ENCODE measurements at places on chromosomes 13 and 19.
A peak's percentile ranks its signal among the peaks of the same experiment; 100 is the strongest.

DNA sequence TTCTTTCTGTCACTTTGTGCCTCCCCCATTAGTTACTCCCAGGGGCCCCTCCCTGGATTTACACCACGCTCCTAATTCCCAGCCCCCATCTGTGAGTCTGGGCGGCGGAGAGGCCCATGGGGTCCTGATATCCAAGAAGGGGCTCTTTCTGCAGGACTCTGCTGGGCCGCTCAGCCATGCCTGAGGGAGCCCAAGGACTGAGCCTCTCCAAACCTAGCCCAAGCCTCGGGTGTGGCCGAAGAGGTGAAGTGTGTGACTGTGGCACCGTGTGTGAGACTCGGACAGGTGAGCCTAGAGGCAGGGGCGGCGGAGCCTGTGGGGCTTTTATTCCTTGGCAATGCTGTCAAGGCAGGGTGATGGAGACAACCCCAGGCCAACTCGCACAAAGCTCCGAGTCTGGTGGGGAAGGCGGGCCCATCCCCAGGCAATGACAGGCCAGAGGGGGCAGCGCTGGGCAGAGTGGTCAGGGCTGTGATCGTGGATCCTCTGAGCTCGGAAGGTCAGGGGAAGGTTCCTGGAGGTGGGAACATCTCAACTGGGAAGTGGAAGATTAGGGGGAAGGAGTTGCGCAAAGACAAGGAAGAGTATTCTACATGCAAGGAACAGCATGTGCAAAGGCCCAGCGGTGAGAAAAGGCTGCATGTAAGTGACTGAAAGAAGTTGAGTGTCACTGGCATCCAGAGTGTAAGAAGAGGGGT is 1.6 kb downstream of the PLEKHG2 start:
- no peak for DNase-seq

DNA sequence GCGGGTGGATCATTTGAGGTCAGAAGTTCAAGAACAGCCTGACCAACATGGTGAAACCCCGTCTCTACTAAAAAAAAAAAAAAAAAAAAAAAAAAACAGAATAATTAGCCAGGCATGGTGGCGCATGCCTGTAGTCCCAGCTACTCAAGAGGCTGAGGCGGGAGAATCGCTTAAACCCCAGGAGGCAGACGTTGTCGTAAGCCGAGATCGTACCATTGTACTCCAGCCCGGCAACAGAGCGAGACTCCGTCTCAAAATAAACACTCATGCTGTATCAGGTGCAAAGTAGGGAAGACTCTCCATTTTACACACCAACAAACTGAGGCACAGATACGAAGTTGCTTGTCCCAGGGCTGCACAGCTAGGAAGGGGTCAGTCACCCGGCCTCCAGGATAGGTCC is 15.6 kb downstream of the TLE6 start:
- no peak for DNase-seq

DNA sequence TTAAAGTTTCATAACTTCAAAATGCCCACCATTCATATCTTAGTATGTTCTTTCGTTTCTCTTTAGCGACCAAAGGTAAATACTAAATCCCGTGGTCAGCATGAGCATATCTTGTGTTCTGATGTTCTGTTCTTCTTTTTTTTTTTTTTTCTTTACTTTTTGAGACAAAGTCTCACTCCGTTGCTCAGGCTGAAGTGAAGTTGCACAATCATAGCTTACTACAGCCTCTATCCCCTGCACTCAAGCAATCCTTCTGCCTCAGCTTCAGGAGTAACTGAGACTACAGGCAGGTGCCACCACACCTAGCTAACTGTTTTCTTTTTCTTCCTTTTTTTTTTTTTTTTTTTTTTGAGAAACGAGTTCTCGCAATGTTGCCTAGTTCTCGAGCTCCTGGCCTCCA is 60.9 kb upstream of the ATP12A start:
- DNase-seq, result no peak

DNA sequence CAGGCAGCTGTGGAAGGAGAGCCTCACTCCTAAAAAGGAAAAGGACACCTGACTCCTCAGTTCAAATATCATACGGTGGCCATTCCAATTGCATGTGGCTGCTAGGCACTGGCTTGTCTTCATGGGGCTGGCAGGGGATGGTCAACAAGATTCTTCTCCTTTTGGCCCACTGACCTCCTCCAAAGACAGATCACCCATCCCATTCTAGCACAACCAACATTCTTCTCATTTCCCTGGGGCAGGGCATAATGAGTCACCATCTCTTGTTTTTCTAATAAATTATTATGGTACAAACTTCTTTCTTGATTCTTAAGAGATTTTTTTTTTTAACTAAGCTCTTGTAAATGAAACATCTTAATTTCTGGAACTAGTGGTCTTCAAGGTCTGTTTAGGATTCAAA is 136.7 kb upstream of the NBEA start:
- DNase-seq, result no peak

DNA sequence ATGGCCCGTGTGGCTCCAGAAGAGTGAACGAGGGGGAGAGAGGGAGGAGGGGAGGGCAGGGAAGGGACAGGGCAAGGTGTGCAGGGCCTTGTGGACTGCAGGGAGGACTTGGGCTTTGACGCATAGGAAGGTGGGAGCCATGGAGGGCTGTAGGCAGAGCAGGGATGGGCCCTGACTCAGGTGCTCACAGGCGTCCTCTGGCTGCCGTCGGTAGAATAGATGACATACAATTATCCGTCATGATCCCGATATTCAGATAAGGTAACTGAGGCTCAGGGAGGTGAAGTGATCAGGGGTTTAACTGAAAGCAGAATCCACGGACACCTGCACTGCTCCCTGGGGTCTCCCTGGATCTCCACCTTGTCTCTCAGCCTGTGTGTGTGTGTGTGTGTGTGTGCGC is 3.4 kb downstream of the C3 start:
- no peak for DNase-seq

DNA sequence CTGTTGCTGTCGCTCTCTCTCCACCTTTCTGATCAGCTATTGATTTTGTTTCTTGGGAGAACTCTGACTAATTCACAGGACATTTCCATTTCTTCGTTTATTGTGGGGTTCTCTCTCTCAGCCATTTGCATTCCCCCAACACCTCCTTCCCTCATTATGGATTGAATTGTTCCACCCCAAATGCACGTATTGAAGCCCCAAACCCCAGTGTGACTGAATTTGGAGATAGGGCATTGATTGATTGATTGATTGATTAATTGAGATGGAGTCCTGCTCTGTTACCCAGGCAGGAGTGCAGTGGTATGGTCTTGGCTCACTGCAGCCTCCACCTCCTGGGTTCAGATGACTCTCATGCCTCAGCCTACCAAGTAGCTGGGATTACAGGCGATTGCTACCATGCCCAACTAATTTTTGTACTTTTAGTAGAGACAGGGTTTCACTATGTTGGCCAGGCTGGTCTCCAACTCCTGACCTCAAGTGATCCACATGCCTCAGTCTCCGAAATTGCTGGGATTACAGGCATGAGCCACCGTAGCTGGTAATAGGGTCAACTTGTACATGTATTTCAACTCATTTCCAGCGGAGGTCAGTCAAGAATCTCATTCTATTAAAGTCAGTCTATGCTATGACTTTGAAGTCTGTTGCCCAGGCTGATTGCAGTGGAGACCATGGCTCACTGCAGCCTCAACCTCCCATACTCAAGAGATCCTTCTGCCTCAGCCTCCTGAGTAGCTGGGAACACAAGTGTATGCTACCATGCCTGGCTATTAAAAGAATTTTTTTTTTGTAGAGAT is 13.6 kb downstream of the NFILZ start:
- no peak for DNase-seq

- no peak for DNase-seq
Measured at GRCh38 chr13:24074678-24075077, 85.8 kb upstream of the SPATA13 start.

GRCh38 chr19:4059453-4059871 is 7.2 kb downstream of the ZBTB7A start:
- DNase-seq, result no peak

DNA sequence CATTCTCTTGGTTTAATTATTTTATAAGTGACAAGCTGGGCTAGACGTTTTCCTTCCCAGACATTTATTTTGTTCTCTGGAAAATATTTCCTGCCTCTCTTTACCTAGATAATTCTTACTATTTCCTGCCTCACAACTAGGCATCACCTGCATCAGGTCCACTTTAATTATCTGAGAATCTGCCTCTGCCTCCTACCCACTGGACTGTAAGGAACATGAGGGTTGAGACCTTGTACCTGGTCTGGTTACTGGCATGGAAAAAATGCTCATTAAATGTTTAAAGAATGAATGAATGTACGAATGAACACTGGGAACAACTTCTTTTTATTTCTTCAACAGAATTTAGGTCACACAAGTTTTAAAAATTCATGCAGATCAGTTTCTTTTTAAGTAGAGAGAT is 13.4 kb upstream of the METTL21C start:
- DNase-seq, result no peak

- DNase-seq, result peak; percentile 21
Measured at GRCh38 chr13:88031980-88032559, 360.9 kb downstream of the SLITRK5 start.

GRCh38 chr13:77699059-77699680 is 1.7 kb downstream of the SLAIN1 start:
- DNase-seq, result no peak

- no peak for DNase-seq
Measured at GRCh38 chr13:50200988-50201387, 185.7 kb downstream of the KCNRG start.

DNA sequence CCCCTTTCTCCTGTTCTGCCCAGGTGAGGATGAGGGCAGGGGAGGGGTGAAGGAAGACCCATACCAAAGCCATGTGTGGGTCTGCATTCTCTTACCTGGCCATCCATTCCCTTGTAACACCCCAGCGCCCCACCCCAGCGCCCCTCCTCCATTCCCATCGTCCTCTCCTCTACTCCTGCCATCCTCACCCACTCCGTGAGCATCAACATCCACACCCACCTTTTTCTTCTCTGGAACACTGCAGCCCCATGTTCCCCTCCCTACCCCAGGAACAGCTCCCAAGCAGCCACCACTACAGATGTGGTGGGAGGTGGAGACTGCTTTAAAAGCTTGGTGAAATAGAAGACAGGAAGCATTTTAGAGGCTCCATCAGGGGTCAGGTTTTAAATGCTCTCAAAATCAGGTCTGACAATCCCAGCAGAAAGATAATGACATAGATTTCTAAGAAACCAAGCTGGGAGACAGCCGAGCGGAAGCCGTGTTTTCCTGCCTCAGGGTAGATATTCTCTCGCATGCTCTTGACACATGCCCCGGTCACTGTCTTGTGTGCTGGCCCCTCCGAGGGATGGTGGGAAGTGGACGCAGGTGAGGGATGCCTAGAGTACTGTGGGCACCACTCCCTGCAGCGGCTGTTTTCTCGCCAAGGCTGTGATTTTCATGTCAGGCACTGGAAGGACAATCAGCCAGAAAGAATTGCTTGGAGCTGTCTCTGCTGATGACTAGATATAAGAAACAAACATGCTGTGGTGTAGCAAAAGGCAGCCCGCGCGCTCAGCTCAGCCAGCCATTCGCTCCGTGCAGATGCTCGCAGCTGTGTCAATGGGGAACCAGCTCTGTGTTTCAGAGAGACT is 9.8 kb downstream of the MEDAG start:
- DNase-seq, result no peak

DNA sequence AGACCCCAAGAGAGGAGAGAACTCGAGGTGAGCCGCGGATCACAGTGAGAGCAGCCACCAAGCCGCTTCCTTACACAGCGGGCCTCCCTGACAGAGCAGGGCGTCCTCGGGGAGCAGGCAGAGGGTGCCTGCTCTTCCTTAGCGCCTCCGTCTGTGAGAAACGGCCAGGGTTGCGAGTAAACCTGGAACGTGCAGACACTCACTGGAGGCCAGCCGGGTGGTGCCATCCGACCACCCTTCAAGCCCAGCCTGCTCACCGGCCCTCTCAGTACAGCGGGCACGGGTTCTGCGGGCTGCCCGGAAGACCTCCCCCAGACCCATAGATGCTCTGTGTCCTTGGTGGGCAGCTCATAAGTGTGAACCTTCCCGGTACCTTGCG is 9.6 kb downstream of the DOT1L start:
- no peak for DNase-seq

DNA sequence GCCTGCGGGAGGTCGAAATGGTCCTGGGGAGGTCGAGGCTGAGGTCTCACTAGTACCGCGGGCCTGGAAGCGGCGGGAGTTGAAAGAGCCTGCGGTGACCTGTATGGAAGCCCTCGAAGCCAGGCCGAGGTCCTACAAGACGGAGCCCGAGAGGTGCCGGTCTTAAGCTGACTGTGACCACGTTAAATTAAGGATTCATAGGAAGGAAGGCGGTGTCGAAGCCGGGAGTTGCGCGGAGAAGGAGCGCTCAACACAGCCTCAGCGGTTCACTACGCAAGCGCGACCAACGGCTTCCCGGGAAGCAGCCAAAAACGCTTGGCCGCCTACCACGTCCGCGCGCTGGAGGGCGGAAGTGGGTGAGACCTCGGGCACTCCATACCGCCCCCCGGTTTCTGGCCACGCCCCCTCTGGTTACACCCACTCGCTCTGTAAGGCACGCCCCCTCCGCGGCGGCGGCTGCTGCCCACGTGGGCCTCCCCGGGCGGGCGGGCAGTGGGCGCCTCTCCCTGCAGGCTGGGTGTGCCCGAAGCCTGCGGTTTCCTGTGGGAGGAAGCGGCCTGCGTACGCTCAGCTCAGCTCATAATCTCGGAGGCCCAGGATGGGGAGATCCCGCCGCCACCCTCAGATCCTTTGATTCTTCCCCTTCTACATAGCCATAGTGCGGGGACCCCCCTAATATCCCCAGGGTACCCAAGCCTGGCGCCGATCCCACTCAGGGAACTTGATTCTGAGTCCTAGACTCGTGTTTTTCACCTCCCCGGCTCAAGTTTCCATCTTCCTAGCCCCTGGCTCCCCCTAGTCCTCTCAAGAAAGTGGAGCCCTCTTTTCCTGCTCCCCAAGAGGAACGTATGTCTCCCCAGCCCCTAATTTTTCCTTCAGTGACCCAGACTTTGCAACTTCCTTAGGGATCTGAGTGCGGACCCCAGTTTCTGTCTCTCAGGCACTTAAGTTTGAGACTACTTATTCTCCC is 3.4 kb upstream of the EMP3 start:
- DNase-seq, result peak; percentile 93

- no peak for DNase-seq
Measured at GRCh38 chr19:6227156-6227935, 52.4 kb downstream of the MLLT1 start.

GRCh38 chr13:25719666-25720065 is 332.1 kb downstream of the SHISA2 start:
- no peak for DNase-seq

GRCh38 chr19:34926685-34927375 is at the start of gene ZNF30:
ZNF30 (plus strand) TSS chr19:34926903; CDS start chr19:34929948, 3,045 bp downstream.
- DNase-seq, result peak; percentile 77

GRCh38 chr13:110771194-110771593 is 57.7 kb downstream of the ING1 start:
- DNase-seq, result peak; percentile 24

- DNase-seq, result no peak
Measured at GRCh38 chr13:44868397-44868796, 120.9 kb downstream of the NUFIP1 start.

Measured in RCC 7860 (cell line).